Occipital lobe (tissue), 3 donors: ENCODE measurements at places on chromosomes 4 and X.

GRCh38 chrX:151873096-151873495 is 39.6 kb upstream of the MAGEA4 start:
- DNase-seq = no peak

DNA sequence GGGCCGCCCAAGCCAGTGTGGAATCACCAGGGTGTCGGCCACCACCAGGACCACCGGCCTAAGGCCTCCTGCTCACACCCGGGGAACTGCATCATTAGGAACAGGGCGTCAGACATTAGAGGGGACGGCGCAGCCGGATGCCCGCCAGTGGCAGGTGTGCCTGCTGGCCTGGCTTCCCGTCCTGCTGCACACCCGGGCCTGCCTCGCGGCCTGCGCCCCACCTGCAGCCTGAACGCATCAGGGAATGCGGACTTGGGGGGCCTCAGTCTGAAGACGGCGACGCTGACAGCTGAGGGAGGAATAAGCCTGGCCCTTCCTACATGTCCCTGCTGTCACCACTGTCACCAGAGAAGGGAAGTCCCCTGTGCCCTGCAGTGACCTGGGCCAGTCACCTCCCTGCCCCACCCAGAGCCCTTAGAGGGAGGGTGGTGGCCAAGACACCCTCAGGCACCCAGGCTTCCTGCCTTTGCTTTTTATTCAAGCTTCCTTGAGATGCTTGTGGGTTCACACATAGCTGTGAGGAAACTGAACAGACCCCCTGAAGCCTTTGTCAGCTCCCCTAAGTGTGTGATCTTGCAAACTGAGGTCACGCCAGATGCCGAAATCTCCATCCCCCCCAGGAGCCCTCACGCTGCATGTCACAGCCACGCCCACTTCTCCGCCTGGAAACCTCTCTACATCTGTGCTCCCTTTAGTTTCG is 3.2 kb downstream of the DGKQ start:
- DNase-seq = no peak

- DNase-seq = no peak
Measured at GRCh38 chrX:71815121-71815905, 52.2 kb downstream of the CXorf49B start.

DNA sequence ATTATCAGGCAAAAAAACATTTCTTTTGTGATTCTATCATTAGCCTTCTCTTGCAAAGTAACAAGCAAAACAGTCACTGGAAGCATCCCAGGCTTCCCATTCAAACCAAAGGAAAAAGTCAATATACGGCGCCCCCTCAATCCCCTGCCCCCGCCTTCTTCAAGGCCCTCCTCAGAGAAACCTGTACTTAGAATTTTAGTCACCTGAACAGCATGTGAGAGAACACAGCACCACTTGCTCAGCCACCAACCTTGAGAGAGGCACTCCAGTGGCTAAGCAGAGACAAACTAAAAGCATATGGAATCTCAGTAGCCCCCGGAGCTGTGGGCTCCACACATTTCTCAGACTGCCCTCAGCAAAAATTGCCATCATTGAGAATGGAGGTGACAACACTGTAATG is 25.2 kb downstream of the LEF1 start:
- no peak for DNase-seq

DNA sequence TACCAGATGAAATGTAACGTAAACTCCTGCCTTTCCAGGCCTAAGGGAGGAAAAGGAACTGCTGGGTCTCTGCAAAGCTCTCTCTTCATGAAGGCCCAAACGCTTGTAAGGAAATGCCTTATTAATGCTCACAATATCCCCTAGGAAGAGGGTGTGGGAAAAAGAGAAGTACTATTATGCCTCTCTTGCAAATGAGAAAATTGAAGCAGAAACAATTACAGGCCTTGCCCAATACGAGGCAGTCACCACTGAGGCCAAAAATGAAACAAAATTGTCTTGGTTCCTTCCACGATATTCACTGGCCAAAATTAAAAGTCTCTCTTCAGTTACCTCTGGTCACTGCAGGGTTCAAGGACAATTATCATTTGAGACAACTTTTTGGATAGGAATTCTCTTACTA is 3.2 kb downstream of the SCARB2 start:
- no peak for DNase-seq

DNA sequence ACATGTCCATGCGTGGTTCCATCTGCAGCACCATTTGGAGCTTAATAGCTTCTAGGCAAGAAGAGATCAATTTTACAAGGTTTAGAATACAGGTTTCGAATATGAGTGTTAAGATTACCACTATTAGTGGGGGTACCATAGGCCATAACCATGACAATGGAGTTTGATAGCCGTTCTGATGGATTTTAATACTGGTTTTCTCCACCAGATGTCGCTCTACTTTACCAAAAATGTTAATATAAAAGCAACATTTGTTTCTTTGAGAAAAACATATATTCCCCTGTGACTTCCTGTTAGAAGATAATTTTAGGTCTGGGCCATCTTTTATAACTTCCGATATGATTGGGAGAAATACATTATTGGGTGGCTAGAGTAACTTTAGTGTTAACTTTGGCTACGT is 499.7 kb upstream of the POU3F4 start:
- DNase-seq = no peak

DNA sequence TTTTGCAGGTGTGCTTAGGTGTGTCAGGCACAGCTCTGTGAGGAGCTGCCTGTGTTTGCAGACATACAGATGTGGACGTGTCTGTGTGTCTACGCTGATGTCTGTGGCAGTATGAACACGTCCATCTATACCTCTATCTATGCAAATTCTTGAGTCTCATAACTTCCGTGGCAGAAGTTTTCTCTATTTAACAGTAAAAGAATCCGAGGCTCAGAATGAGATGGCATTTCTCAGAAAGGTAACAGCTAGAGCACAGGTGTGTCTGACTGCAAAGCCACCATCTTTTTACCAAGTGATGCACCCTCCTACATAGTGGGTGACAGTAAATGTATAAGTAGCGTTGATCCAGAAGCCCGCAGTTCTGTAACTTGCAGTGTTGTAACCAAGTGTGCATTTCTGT is 39.9 kb upstream of the CYP4V2 start:
- DNase-seq = no peak

DNA sequence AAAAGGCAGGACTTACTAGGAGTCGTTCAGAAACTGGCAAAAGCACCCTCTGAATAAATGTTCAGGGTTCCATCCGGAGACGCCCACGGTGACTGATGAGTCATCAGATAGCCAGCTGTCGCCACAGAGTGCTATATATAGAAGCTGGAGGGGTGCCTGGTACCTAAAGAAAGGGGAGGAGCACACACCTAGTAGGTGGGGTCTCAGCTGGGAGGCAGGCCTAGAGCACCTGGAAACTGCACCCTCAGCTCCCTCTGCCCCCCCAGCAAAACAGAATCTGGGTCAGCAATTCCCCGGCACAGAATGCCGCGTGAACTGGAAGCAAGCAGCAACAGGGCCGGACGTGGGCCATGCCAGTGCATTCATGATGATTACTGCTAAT is 242.0 kb downstream of the BCOR start:
- peak; percentile 27 for DNase-seq

- no peak for DNase-seq
Measured at GRCh38 chrX:131763674-131764073, 219.8 kb downstream of the OR13H1 start.
